Activated T-helper 2 cell treated with anti-CD3 and anti-CD28 coated beads, Interferon-gamma antibody, Interleukin-2, Interleukin-4, amounts not matched to agents 10 μg/mL and 5 μg/mL and 100 μg/mL, durations not matched to agents 14 hours and 24 hours and 36 hours (primary cell): ENCODE measurements at places on chromosomes 16 and 17. TPM values are rescaled to one million over a fixed set of nuclear protein-coding genes. Genes with fewer than 3 reads are reported as not detected.

Gene CLEC3A
- not detected in 2 replicates for total RNA-seq

GRCh38 chr17:2911035-2911754, 115.0 kb downstream of the RAP1GAP2 start:
- no peak for DNase-seq

GRCh38 chr16:10037751-10038150, 144.5 kb downstream of the GRIN2A start:
- DNase-seq = no peak

GRCh38 chr17:45867702-45868101, 23.0 kb downstream of the SPPL2C start:
- DNase-seq = no peak

DNA sequence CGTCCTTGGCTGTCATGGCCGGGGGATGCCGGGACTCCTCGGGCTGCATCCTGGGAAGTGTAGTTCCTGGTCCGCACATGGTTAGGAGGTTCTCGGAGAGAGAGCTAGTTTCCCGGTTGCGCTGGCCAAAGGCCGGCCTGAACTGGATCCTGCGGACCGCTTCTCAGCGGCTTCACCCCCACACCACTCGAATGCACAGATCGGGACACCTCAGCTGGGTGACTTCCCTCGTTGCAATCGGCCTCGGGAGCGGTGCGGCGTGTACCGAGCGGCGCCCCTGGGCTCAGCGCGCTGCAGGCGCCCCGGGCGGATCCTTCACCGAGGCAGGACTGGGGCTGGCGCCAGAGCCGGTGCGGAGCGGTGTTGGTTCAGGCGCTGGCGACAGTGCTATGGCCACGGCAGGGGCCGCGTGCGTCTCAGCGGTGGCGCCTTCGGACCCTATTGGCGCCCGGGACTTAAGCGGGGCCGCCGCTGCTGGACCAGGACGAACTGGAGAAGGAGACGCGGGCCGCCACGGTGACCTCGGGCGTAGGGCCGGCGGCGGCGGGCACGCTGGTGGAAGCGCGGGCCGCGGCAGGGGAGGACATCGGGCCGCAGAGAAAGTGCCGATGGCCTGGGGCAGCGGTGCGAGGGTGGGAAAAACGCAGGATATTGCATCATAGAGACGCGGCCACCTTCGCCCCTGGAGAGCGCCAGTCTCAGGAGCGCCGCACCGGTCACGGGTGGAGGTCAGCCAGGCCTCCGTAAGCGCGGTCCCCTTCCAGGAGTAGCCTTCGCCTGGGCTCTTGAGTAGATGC, 11.4 kb downstream of the ZNF629 start:
- peak; percentile 54 for DNase-seq
